Activated CD4-positive, alpha-beta T cell treated with anti-CD3 and anti-CD28 coated beads, Interleukin-2, amount 10 ng/mL, durations not matched to agents 24 days and 14 days (primary cell): ENCODE measurements at places on chromosomes 13 and 19. TPM values are rescaled to one million over a fixed set of nuclear protein-coding genes. Genes with fewer than 3 reads are reported as not detected.

DNA sequence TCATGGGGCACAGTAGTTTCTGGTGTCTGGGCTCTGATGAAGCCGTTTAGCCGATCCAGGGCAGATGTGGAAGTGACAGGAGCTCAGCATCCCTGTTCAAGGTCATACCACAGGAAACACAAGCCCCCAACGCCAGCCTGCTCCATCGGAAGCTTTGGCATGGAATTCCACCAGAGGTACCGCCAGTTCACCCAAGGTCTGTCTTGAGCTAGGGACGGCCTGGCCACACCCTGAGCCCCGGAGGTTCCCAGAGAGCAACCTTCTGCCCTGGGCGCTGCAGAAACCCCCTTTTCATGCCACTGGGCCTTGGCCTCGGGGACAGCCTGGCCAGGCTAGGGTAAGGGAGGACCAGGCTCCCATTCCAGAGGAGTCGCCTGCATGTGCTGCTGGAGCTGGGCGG is 39.4 kb upstream of the TPM4 start:
- no peaks in the 10 kb centered on the region for H3K36me3 ChIP-seq
- peaks cover 2% of the 10 kb centered on the region for H3K27me3 ChIP-seq
- H3K4me3 ChIP-seq = no peak overlapping the region

The KLK3 gene
- total RNA-seq = not detected in 2 replicates

- H3K27ac ChIP-seq = no peak within 1 kb of the TSS
- no peaks in the 10 kb centered on the region for H3K36me3 ChIP-seq
- H3K4me3 ChIP-seq = peak within 1 kb of the TSS; percentile 59
- DNase-seq = peak; percentile 62
Measured at GRCh38 chr13:25171517-25172302, at the start of gene AMER2. TSS of gene AMER2 (minus strand) at chr13:25172288. CDS start at chr13:25171619, 669 bp downstream.

The CLEC17A gene
- not detected in 2 replicates for total RNA-seq

The ZNF264 gene
- total RNA-seq = 18.0 and 19.9 TPM in 2 replicates

- H3K4me3 ChIP-seq = peak within 1 kb of the TSS; percentile 62
- H3K27ac ChIP-seq = no peak within 1 kb of the TSS
- peaks cover 4% of the 10 kb centered on the region for H3K4me1 ChIP-seq
- H3K27me3 ChIP-seq = peaks cover 40% of the 10 kb centered on the region
- H3K36me3 ChIP-seq = no peaks in the 10 kb centered on the region
Measured at GRCh38 chr19:7595466-7596133, at the start of gene CAMSAP3. TSS of gene CAMSAP3 (plus strand) at chr19:7595863. CDS start at chr19:7596003, 140 bp downstream.

DNA sequence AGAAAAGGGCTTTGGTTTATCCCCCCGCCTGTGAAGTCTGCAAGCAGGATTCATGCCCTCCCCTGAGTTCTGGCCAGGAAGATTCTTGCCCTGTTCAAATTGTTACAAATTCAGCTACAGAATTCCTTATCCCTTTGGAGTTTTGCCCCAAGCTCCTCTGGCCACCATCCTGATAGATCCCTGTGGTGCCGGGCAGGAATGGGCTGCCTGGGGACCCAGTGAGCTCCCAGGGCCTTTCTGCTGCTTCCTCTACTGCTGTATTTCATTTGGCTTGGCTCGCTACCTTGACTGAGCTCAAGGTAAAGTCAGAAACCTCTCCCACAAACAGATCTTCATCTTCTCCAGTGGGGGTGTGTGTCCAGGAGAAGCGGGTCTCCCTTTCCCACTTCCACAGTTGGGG is 194.6 kb upstream of the NBEA start:
- H3K36me3 ChIP-seq = no peaks in the 10 kb centered on the region
- H3K4me1 ChIP-seq = no peaks in the 10 kb centered on the region
- H3K27me3 ChIP-seq = peaks cover 10% of the 10 kb centered on the region
- no peak for DNase-seq

The STOML3 gene
- total RNA-seq = not detected in 2 replicates

DNA sequence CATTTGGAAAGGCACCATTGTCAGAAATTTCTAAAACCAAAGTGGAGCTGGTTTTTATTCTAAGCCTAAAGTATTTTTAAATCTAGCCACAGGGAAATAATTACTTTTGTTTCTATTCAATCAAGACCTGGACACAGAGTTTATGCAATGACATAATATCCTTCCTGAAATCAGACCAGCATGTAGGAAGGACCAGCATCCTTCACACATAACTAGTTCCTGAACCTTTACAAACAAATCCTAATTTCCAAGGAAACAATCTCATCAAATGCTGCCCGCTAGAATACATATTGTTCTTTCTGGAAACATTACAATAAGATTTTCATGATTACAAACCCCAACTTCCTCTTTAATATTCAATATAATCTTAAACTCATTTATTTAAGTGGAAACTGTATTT is 1.5 kb downstream of the STARD13 start:
- no peak overlapping the region for H3K27ac ChIP-seq
- H3K4me3 ChIP-seq = no peak overlapping the region
- H3K36me3 ChIP-seq = no peaks in the 10 kb centered on the region

- H3K27ac ChIP-seq = no peak overlapping the region
- H3K36me3 ChIP-seq = no peaks in the 10 kb centered on the region
- no peak overlapping the region for H3K4me3 ChIP-seq
Measured at GRCh38 chr13:65133094-65133493, 2097.0 kb downstream of the PCDH9 start.

The GAMT gene
- total RNA-seq = 28.8 and 32.6 TPM in 2 replicates

DNA sequence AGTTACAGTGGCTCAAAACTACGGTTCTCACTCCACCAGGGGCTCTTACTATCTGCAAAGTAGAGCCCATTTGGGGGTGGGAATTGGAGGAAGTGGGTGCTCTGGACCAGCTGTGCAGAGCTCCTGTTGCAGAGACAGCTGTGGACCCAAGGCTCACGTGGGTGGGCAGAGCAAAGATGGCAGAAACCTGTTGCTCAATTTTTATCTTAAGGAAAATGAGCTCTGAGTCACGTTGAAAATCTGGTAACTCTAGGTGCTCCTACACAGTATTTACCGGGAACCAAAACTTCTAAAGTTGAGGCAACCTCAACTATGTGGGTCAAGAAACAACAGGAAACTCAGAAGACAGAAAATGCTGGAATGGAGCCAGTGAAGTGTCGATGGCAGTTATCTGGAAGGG is 30.2 kb upstream of the SLC15A1 start:
- H3K36me3 ChIP-seq = no peaks in the 10 kb centered on the region
- peaks cover 13% of the 10 kb centered on the region for H3K27me3 ChIP-seq
- H3K4me1 ChIP-seq = no peaks in the 10 kb centered on the region
- no peak overlapping the region for H3K27ac ChIP-seq

- H3K36me3 ChIP-seq = peaks cover 48% of the 10 kb centered on the region
- peak overlapping the region; percentile 97 for H3K4me3 ChIP-seq
- peaks cover 29% of the 10 kb centered on the region for H3K4me1 ChIP-seq
- H3K27me3 ChIP-seq = no peaks in the 10 kb centered on the region
- peak overlapping the region; percentile 48 for H3K27ac ChIP-seq
- DNase-seq = no peak
Measured at GRCh38 chr19:52191951-52192350, 2.1 kb downstream of the PPP2R1A start.

DNA sequence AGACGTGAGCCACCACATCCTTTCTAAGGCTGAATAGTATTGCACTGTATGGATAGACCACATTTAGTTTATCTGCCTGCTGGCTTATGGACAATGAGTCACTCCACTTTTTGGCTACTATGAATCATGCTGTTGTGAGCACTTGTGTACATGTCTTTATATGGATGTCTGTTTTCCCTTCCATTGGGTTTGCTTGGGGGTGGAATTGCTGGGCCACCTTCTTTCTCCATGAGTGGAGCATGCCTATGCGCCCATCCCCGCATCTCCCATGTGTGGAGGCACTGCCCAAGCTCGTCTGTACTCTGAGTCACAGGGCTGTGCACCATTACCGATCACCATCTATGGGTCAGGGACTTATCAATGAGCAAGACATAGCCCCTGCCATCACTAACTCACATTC is 127.2 kb upstream of the GJB6 start:
- H3K4me1 ChIP-seq = peaks cover 23% of the 10 kb centered on the region
- H3K27ac ChIP-seq = peak overlapping the region; percentile 10
- H3K36me3 ChIP-seq = no peaks in the 10 kb centered on the region
- H3K27me3 ChIP-seq = peaks cover 1% of the 10 kb centered on the region

- no peaks in the 10 kb centered on the region for H3K36me3 ChIP-seq
- no peak overlapping the region for H3K4me3 ChIP-seq
- H3K27ac ChIP-seq = no peak overlapping the region
- DNase-seq = no peak
- H3K27me3 ChIP-seq = no peaks in the 10 kb centered on the region
- no peaks in the 10 kb centered on the region for H3K4me1 ChIP-seq
Measured at GRCh38 chr13:100460791-100461190, 127.8 kb downstream of the GGACT start.

The FAM83E gene
- total RNA-seq = 5.1 and 6.4 TPM in 2 replicates

- peaks cover 4% of the 10 kb centered on the region for H3K4me1 ChIP-seq
- H3K27ac ChIP-seq = no peak overlapping the region
- no peak overlapping the region for H3K4me3 ChIP-seq
- DNase-seq = no peak
Measured at GRCh38 chr13:110511509-110512181, 49.9 kb downstream of the RAB20 start.

DNA sequence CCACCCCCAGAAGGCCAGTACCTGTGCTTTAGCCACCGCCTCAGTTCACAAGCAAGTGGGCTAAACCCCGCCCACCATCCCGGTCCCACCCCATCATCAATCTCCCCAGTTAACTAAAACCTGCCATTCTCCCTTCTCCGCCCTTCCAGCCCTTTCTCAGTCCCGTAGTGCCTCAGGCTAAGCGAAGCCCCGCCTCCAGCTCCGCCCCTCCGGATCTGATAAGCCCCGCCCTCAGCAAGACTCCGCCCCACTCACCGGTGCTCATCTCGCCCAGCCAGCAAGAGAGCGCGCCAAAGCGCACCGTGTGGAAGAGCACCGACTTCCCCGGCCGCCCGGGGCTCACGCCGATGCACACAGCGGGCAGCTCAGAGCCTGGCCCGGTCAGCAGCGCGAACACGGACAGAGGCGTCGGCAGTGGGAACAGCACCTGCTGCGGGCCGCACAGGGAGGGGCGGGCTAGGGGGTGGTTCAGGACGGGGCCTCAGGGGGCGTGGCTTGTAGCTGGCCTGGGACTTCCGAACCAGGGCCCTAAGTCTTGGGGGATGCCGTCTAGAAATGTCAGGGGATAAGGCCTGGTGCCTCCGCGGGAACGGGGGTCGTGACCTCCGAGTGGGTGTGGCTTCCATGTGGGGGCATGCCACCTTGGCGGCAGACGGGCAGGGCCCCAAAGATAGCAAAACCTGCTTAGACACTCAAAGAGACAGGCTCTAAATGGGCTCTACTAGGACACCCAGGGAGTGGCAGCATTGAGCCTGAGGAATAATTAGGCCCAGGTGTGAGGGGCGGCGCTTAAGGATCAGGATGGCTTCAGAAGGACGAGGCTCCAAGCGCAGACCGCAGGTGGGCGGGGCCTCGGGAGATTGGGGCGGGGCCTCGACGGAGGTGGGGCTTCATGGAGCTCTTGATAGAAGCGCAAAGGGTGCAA is 21.4 kb downstream of the MAP4K1 start:
- no peaks in the 10 kb centered on the region for H3K27me3 ChIP-seq
- peaks cover 55% of the 10 kb centered on the region for H3K36me3 ChIP-seq
- peaks cover 5% of the 10 kb centered on the region for H3K4me1 ChIP-seq
- peak; percentile 74 for DNase-seq
- H3K27ac ChIP-seq = no peak overlapping the region

The IRGC gene
- total RNA-seq = not detected in 2 replicates

GRCh38 chr13:66911411-66911939 is 318.7 kb downstream of the PCDH9 start:
- no peak overlapping the region for H3K4me3 ChIP-seq
- DNase-seq = no peak
- H3K36me3 ChIP-seq = no peaks in the 10 kb centered on the region
- H3K4me1 ChIP-seq = no peaks in the 10 kb centered on the region
- no peaks in the 10 kb centered on the region for H3K27me3 ChIP-seq

GRCh38 chr19:38442736-38443135 is 9.2 kb downstream of the RYR1 start:
- H3K27ac ChIP-seq = no peak overlapping the region
- H3K27me3 ChIP-seq = peaks cover 3% of the 10 kb centered on the region
- H3K4me1 ChIP-seq = peaks cover 5% of the 10 kb centered on the region

GRCh38 chr13:22801402-22802003 is 379.3 kb upstream of the SGCG start:
- no peaks in the 10 kb centered on the region for H3K27me3 ChIP-seq
- H3K27ac ChIP-seq = no peak overlapping the region
- H3K4me1 ChIP-seq = no peaks in the 10 kb centered on the region
- no peaks in the 10 kb centered on the region for H3K36me3 ChIP-seq

DNA sequence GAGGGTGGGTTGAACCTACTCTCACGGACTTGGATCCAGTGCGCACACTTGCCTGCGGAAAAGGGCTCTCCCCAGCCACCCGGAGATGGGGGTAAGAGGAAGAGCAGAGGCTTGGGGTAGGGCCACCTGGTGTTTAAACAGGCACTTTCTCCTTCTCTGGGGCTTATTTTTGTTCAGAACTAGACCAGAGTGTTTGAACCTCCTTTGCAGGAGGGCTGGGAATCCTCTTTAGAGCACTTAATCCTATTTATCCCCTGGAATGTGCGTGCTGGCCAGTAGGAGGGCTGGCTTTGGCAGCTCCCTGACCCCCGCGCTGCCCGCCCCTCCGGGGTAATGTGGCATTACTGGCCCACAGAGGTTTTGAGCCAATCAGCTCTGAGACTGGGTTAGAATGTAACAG is 2.0 kb downstream of the RGS9BP start:
- H3K27ac ChIP-seq = no peak overlapping the region
- peak overlapping the region; percentile 64 for H3K4me3 ChIP-seq
- H3K27me3 ChIP-seq = peaks cover 39% of the 10 kb centered on the region
- H3K4me1 ChIP-seq = peaks cover 16% of the 10 kb centered on the region
